ENCODE measurements at places on chromosomes 1 and 21. TPM values are rescaled to one million over a fixed set of nuclear protein-coding genes. Genes with fewer than 3 reads are reported as not detected.

ECM1 gene
- total RNA-seq: 11.1 TPM

SFN gene
- 0.51 TPM for total RNA-seq

KCNA3 gene
- 28.1 TPM for total RNA-seq

EFCAB14 gene
- total RNA-seq: 126 TPM

PPM1J gene
- total RNA-seq: 1.8 TPM

AMY1B gene
- total RNA-seq: not detected

CCDC181 gene
- not detected for total RNA-seq

INKA2 gene
- total RNA-seq: 12.5 TPM

IFI44L gene
- 31.0 TPM for total RNA-seq

PRKCZ gene
- 27.5 TPM for total RNA-seq

SPRR5 gene
- not detected for total RNA-seq

SNX7 gene
- 11.2 TPM for total RNA-seq

ZNF683 gene
- total RNA-seq: not detected

VSIG8 gene
- not detected for total RNA-seq

COL6A2 gene
- total RNA-seq: 198 TPM

TMCC2 gene
- total RNA-seq: 18.6 TPM

EPHA8 gene
- 3.3 TPM for total RNA-seq

NPHS2 gene
- total RNA-seq: 0.20 TPM

ALPL gene
- total RNA-seq: 52.0 TPM

TINAGL1 gene
- 215 TPM for total RNA-seq

APCS gene
- not detected for total RNA-seq

ROR1 gene
- total RNA-seq: 5.0 TPM

GJA5 gene
- 2.9 TPM for total RNA-seq

KDF1 gene
- 1.2 TPM for total RNA-seq

FCRL6 gene
- 7.5 TPM for total RNA-seq

CELA3A gene
- 1.7 TPM for total RNA-seq

CROCC gene
- total RNA-seq: 39.0 TPM

NES gene
- total RNA-seq: 124 TPM

EPHX1 gene
- total RNA-seq: 82.4 TPM

C1orf210 gene
- not detected for total RNA-seq

ASPM gene
- 9.0 TPM for total RNA-seq

OR2L2 gene
- total RNA-seq: 0.19 TPM

TMEM52 gene
- 2.0 TPM for total RNA-seq

REN gene
- total RNA-seq: not detected

S100A1 gene
- not detected for total RNA-seq

COX20 gene
- total RNA-seq: 20.7 TPM

OR6K3 gene
- not detected for total RNA-seq

RGS16 gene
- total RNA-seq: 4.6 TPM

THEMIS2 gene
- 273 TPM for total RNA-seq

KCND3 gene
- 5.5 TPM for total RNA-seq

TUFT1 gene
- 1.4 TPM for total RNA-seq

MROH9 gene
- total RNA-seq: not detected

CYYR1 gene
- 86.9 TPM for total RNA-seq
